Stimulated activated CD4-positive, alpha-beta T cell treated with anti-CD3 and anti-CD28 coated beads, TNF-alpha, amount 100 ng/mL, for 1 hour (primary cell): ENCODE measurements at places on chromosomes 2 and 18.

DNA sequence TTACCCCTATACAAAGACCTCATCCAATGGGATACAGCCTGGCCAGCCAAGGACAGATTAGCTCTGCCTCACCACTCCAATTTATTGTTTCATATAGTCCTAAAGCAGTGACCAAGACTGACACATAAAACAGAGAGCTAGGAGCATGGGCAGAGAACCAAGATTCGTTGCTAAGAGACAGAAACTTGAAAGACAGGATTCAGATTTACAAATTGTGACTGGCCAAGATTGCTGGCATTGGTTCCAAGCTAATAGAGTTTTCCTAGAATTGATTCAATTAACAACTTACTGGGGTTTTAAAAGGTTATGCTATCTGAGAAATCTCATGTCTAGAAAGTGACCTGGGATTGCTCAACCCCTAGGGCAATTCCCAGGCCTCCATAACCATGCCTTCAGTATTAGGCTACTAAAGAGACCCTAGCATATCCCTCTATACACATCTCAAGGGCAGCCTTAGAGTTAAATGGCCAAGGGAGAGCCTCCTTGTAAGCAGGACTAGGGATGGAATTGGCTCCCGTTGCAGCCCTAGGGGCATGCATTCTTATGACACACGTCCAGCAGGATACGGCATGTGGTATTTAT is 75.6 kb downstream of the ICOS start:
- DNase-seq, result no peak

- DNase-seq, result no peak
These were observed 19.5 kb upstream of the TMEM163 start for GRCh38 chr2:134738141-134738870.

DNA sequence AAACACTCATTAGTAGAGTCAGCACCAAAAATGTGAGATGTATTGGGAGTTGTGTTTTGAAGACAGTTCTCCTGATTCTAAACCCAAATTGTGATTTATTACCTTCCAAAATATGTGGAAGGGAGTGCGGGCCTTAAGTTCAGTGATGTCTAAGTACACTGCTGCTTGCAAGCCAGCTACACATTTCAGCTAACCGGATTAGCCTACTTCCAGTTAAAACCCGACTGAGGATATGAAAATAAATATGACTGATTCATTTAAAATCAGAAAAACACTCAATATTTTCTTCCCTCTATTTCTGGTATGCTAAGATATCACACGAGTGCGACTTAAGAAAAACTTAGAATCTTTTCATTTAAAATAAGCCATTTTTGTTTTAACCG is 907 bp downstream of the FHL2 start:
- DNase-seq, result no peak

DNA sequence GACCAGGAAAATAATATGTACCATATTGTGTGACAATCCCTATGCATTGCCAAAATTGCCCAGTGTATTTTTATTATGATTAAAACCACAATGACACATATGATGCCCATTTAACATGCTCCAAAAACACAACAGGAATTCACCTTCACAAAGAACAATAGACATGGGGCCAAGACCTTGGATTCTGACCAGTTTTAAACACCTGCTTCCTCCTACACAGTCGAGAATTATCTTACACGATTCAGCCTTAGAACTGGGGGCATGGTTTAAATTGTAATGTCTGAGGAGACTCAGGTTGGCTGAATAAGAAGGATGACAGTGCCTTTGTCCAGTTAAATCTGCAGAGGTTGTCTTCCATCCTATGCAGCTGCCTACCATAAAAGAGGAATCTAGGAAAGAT is 212.7 kb downstream of the PLCL1 start:
- no peak for DNase-seq

DNA sequence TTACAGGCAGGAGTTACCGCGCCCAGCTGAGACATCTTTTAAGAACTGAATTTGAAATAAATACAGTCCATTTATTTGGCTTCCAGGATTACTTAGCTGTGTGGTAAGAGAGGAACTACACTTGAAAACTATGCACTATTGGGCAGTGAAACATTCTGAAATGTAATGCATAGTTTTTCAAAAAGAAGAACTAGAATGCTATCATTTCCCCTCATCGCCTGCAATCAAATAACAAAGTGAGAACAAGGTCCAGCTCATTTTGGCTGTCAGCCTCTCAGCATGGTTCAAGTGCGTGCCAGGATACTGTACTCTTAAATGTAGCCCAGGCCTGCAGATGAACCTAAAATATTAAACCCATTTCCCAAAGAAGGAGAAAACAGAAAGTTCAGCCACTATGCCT is 76.6 kb upstream of the ARL5A start:
- DNase-seq, result no peak

DNA sequence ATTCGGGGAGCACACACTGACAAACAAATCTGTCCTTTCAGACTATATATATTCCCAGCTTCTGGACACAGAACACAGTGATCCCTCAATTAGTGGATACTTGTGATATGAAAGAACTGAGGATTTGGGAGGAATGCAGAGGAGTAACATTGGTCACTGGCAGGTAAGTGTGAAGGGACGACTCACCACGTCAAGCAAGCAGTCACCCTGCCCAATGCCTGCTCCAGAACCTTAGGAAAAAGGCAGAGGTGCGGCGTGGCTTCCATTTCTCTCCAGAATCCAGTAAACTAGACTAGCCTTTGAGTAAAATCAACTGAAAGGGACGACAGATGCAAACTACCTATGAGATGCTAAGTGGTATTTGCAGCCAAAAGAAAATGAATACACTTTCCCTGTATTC is 1.1 kb downstream of the CCDC93 start:
- no peak for DNase-seq

DNA sequence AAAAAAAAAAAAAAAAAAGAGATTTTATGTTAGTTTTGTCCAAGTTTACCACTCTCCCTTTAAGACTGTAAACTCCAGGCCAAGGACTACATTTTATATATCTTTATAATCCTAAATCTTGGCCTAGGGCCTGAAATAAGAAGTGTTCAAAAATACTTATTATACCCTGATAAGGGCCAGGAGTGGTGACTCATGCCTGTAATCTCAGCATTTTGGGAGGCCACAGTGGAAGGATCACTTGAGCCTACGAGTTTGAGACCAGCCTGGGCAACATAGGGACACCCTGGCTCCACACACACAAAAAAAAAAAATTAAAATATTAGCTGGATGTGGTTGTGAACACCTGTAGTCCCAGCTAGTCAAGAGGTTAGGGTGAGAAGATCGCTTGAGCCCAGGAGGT is 12.7 kb downstream of the TRIP12 start:
- DNase-seq, result no peak

- no peak for DNase-seq
These were observed 116.7 kb upstream of the MGAT5 start for GRCh38 chr2:134137182-134137611.

DNA sequence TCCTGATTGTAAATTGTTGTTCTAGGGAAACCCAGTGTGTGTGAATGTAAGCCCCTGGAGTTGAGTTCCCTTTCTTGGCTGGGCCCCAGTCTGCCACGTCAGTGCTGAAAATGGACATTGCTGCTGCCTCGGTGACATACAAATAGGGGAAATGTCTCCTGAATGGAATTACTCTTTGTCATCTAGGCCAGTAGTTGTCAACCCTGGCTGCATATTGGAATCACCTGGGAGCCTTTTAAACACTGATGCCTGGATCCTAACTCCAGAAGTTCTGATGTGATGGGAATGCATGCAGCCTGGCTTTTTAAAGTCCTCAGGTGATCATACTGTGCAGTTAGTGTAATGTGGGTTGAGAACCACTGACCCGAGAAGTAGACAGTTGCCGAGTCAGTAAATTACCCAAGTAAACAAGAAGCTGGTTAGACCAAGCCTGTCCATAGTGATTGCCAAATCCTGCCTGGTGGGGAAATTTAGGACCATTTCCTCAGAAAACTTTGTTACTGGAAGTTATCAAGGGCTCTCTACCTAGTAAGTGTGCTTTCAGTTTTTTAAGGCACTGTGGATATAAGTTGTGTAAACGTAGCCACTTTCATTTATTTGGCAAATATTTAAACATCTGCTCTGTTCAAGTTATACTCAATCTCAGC is 27.6 kb upstream of the IL1R1 start:
- no peak for DNase-seq

GRCh38 chr2:54423213-54423612 is 32.9 kb upstream of the SPTBN1 start:
- no peak for DNase-seq

DNA sequence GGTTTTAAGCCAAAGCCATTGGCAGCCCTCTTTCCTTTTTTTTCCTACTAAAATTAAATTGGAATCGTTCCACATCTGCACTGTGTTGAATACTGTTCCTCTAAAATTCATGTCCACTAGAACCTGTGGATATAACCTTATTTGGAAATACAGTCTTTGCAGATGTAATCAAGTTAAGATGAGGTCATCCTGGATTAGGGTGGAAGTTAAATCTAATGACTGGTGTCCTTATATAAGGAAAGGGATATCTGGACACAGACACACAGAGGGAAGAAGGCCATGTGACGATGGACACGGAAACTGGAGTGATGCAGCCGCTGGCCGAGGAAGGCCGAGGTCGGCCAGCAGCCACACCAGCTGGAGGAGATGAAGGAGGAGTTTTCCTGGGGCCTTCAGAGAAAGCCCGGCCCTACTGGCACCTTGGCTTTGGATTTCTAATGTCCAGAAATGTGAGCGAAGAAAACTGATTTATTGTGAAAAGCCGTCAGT is 49.4 kb downstream of the LONRF2 start:
- no peak for DNase-seq

DNA sequence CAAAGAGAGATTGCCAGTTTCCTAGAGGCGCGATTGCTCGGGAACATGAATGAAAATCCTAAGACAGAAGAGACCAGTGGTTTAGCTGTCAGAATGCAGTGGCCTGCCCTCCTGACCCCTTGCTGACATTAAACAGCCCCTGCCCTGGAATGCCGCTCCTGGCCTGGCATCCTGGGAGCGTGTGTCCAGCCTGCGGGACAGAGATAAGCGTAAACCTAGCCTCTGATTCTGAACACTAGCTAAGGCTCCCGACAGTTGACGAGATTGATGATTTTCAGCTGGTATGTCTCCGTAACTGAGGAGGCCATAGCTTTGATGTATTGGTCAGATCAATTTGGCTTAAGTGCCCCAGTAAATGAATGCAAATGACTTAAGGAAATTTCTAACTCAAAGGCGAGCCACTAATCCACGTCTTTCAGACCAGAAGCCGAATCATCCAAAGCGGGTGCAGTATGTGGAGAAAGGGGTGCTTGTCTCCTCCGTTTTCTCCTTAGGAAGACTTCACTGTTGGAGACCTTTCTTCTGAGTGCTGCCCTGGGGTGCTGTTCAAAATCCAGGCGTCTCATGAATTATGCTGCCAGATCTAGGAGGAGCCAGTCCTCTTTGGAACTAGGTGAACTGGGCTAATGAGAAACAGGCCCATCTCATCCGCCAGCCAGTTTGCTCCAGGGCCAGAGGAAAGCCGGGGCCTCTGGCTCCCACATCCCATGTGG is 142.5 kb upstream of the L3MBTL4 start:
- DNase-seq, result no peak

- no peak for DNase-seq
These were observed 39.4 kb downstream of the TMEM182 start for GRCh38 chr2:102801098-102801718.

GRCh38 chr2:65358678-65359400 is 73.6 kb downstream of the SPRED2 start:
- DNase-seq, result no peak

DNA sequence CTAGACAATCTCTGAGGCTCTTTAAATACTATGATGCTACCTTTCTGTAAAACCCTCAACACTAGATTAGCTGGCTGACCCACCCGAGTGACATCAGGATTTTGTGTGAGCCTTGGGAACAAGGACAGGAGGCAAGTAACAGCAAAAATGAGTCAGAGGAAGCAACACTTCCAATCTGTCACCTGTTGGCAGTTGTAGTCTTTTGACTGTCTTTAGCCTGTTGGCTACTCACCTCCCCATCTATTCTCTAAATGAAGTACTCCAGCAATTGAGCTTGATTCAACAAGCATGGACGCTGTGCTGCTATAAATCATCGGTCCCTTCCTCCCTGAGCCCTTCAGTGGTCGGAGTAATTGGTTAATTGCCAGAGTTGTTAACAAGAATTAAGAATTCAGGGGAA is 898.7 kb downstream of the BCL11A start:
- no peak for DNase-seq

GRCh38 chr2:19670303-19670702 is 231.5 kb downstream of the TTC32 start:
- DNase-seq, result no peak

DNA sequence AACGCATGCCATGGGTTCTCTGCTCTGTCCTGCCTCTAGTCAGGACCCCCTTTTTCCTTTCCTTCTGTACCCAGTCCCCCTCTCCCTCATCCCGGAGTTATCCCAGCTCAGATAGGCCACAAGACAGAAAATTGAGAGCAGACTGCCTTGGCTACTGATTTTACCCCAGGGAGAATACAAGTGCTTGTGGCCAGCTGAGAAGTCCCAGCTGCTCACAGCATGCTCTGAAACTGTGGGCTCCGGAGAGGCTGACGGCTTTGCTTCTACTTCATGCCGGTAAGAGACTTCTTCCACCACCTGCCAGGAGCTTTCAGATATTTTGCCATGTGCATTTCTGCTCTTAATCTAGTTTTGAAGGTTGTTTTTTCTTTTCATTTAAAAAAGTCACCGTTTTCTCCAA is 20.0 kb upstream of the SIX2 start:
- DNase-seq, result no peak

DNA sequence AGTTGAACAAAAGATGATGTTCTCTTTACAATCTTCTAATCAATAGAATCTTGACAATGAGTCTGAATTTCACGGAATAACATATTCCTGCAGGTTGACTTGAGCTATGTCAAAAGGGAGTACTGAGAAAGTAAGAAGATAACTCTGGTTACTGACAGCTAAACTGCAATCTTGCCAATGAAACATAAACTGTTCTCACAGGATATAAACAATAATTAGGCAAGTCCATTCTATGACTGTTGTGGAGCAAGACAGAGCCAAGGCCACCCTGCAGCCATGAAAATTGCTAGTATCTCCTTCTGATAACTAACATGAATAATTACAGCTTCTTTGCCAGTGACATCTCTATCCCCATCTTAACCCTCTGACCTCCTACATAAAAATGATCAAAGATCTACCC is 6.3 kb upstream of the RPRD1A start:
- no peak for DNase-seq

DNA sequence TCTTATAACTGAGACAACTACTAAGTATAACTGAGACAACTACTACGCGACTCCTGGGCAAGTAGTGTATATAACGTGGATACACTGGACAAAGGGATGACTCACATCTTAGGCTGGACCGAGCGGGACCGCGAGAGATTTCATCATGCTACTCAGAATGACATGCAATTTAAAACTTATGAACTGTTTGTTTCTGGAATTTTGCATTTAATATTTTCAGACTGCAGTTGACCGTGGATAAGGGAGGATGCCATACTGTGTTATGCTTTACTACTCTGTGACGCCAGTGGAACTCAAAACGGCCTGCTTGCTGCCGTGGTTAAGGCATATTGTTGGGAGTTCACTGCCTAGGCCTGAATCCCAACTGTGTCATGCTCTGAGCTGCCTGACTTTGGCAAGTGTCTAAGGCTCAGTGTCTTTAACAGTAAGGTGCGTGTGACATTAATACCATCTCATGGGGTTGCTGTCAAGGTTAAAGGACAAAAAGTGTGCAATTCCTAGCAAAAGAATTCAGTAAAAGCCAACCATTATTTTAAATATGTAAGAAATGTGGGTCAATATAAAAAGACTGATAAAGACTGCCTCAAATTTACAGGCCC is 64.6 kb downstream of the BMP10 start:
- DNase-seq, result no peak

- no peak for DNase-seq
These were observed 138.2 kb upstream of the NFATC1 start for GRCh38 chr18:79257480-79257879.

GRCh38 chr2:1929962-1930361 is 185.6 kb upstream of the PXDN start:
- no peak for DNase-seq
